GM12878 (cell line): ENCODE measurements at places on chromosomes 1 and 21.

DNA sequence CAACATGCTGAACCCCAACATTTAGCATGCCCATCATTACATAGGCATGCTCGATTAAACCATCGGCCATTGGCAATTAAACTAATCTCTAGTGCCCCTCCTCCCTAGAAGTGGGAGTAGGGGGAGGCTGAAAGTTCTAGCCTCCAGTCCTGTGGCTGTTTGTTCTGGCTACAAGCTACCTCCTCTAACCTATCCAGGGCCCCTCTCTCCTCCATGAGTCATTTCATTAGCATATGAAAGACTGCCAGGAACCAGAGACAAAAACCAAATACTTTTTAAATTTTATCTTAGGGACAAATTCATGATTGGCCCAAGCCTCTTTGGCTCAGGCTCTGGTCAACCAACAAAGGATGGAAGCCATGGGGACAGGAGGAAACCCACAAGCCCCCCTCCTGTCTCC, 231.1 kb downstream of the CACNA1E start:
- DNase-seq = no peak

GRCh38 chr1:203463469-203464062, 12.0 kb upstream of the PRELP start:
- no peak for DNase-seq

- no peak for DNase-seq
Measured at GRCh38 chr21:34332347-34332746, 31.5 kb upstream of the KCNE2 start.

DNA sequence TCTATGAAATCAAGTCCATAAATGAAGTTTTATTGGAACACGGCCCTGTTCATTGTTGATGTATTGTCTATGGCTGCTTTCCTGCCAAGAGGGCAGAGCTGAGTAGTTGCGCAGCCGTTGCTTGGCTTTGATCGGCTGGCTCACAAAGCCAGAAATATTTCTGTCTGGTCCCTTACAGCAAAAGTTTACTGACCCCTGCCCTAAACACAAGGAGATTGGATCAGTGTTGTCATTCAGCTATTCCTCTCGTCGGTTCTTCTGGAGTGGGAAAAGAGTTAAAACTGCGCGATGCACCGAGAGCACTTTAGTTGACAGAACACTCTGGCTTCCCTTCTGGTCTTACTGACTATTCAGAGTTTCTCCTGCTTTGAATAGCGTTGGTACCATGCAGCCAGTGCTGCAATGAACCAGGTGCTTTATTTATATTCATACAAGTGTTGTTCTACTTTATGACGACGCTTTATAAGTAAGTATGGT, 868 bp downstream of the ZBTB40 start:
- peak; percentile 9 for DNase-seq

- DNase-seq = no peak
Measured at GRCh38 chr1:90707363-90707710, 9.8 kb downstream of the BARHL2 start.

DNA sequence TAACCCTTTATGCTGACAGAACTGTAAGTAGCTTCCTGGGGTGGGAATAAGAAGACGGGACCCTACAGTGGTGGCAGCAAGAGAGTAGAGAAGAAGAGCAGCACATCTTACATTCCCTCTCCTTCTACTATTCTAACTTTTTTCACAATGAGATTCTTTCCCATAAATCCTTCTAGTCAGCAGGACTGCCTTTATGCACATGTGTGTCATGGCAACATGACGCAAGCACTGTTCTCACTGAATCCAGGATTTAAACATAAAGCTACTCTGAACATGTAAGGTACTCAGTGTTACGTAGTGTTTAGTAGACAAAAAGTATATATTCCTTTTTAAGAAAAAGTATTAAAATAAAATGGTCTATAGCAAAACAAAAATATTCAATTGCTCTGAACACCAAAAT, 309.7 kb upstream of the LYPLAL1 start:
- DNase-seq = no peak

GRCh38 chr1:178774263-178774662, 49.2 kb downstream of the RALGPS2 start:
- no peak for DNase-seq

GRCh38 chr1:223759273-223759672, 46.9 kb downstream of the CAPN2 start:
- no peak for DNase-seq

DNA sequence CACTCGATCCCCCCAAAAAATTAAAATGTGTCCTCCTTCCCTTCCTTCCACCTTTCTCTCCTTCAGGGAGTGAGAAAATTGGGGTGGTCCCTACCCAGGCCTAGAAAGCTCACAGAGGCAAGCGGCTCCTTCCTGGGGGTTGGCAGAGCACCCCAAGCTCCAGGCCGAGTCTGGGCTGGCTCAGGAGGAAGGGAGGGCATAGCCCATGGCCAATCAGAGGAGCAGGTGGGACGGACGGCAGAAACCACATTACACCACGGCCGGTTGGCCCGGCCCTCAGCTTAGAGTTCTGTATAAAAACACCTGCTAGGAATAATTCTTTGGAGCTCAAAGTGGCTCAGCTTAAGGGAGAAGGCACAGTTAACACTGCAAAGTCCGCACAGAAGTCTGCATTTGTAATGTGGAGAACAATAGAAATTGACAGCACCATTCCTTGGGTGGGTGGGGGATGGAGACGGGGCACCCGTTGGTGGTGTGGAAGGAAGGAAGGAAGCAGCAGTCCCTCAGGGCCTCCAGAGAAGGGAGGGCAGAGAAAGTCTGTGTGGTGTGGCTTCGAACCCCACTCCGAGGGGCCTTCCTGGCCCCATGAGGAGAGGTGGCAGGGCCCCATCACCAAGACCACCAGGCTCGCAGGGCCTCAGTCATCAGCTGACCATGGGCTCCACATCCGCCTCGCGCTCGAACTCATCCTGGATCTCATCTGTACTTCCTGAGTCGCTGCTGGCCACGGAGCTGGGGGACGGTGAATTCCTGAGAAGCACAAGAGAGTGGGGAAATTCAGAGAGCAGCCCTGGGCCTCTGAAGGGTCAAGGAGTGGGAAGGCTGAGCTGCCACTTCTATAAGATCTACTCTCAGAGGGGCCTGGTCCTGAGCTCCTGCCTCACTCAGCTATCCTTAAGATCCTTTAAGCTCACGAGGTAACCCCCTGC, 5.8 kb upstream of the ALDH4A1 start:
- DNase-seq = no peak

GRCh38 chr1:22500058-22500457, 48.4 kb downstream of the ZBTB40 start:
- no peak for DNase-seq

GRCh38 chr1:192812420-192813209, 3.8 kb downstream of the RGS2 start:
- DNase-seq = no peak

GRCh38 chr1:198156111-198156744, 570 bp upstream of the NEK7 start:
- DNase-seq = no peak

GRCh38 chr1:43832998-43833397, 100.6 kb upstream of the ARTN start:
- DNase-seq = no peak

GRCh38 chr1:112937070-112937469, 18.9 kb downstream of the SLC16A1 start:
- no peak for DNase-seq

DNA sequence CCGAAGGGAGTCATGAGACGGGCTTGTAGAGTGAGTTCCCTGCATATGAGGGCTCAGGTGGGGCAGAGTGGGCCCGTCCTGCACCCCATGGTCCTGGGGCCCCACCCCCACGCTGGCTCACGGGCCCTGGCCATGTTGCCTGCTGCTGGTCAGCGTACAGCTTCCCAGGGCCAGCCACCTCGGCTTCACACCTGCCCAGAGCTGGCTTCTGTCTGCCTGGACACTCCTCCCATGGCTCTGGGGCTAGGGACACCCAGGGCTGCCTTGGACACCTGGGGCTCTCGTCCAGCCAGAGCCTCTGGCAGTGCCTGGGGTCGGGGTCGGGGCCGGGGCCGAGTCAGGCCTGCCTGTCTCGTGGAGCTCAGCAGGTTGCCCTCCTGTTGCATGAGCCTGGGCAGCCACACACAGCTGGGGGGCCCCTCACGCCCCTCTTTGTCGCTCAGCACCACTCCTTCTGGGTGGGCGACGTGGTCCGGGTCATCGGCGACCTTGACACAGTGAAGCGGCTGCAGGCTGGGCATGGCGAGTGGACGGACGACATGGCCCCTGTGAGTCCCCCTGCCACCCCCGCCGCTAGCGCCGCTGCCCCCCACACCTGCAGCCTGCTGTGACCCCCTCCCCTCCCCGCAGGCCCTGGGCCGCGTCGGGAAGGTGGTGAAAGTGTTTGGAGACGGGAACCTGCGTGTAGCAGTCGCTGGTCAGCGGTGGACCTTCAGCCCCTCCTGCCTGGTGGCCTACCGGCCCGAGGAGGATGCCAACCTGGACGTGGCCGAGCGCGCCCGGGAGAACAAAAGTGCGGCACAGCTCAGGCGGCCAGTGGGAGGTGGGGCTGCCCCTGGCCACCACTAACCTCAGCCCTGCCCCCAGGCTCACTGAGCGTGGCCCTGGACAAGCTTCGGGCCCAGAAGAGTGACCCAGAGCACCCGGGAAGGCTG, 5.5 kb upstream of the MMP23B start:
- DNase-seq = no peak

GRCh38 chr1:151067185-151067584, 3.4 kb upstream of the GABPB2 start:
- no peak for DNase-seq

DNA sequence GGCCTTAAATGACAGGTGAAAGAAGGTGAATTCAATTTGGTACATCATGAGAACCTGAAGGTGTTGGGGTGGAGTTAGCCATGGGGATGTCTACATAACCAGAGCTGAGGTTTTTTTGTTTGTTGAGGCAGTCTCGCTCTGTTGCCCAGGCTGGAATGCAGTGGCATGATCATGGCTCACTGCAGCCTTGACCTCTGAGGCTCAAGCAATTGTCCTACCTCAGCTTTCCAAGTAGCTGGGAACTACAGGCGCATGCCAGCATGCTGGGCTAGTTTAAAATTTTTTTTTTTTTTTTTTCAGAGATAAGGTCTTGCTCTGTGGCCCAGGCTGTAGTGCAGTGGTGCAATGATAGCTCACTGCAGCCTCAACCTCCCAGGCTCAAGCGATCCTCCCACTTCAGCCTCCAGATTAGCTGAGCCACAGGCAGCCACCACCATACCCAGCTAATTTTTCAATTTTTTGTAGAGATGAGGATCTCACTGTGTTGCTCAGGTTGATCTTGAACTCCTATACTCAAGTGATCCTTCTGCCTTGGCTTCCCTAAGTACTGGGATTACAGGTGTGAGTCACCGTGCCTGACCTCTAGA, 1.9 kb upstream of the MPZ start:
- DNase-seq = no peak

DNA sequence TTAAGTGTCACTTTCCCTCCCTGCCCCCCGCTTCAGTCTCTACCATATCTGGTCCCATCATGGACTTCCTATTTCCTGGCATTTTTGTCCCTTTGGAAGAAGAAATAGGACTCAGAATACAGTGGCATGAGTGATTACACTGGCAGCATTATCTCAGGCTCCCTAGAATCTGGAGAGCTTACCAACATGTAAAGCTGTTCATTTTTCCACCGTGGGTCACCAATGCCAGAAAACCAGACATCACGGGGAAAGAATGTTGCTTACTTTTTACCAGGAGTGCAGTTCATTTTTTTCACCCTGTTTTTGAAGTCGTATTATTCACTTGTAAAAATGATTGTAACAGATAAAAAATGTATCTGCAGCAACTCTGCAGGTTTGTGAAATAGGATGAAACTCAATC, 44.8 kb downstream of the BACH1 start:
- DNase-seq = no peak

GRCh38 chr1:111736548-111737215, 2.5 kb downstream of the INKA2 start:
- no peak for DNase-seq

GRCh38 chr1:207261971-207262370, 59.5 kb upstream of the CD55 start:
- DNase-seq = no peak

DNA sequence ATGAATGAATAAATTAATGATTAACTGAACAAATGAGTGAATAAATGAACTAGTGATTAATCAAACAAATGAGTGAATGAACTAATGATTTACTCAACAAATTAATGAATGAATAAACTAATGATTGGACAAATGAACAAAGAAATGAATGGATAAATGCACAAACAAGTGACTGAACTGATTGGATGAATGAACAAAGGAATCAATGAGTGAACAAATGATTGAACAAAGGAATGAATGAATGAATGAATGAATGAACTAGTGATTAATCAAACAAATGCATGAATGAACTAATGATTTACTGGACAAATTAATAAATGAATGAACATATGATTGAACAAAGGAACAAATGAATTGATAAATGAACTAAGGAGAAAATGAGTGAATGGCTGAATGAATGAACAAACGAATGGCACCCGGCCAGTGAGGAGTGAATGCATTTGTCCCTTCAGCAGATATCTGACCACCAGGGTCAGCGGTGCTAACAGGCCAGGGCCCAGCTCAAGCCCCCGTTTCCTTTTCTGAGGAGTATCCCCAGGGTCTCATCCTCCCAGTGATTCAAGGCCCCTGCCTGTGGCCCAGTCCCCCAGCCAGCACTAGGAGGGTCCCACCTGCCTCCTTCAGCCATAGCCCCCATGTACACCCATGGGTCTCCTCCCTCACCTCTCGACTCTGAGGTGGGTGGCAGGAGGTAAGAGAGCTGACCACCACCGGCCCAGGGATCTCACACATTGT, 49.9 kb downstream of the WNT9A start:
- DNase-seq = no peak

DNA sequence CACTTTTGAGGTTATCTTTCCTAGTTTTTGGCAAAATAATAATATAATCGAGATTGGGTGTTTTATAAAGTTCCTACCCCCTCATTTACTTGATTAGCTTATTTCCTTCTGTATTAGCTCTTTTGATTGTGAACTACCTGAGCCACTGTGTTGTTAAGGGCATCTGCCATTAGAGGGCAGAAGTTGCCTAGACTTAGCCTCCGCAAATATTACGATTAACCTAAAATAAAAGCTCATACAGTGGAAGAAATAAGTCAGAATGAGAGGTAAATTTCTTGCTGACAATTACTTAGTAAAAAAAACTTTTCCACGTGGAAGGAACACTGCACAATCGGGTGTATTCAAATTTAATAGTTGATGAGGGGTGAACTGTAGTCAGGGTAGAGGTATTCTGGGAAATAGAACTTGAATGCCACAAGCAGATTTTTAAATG, 2.3 kb downstream of the H3-3A start:
- DNase-seq = no peak

- DNase-seq = no peak
Measured at GRCh38 chr1:234844479-234845031, 234.6 kb upstream of the IRF2BP2 start.

DNA sequence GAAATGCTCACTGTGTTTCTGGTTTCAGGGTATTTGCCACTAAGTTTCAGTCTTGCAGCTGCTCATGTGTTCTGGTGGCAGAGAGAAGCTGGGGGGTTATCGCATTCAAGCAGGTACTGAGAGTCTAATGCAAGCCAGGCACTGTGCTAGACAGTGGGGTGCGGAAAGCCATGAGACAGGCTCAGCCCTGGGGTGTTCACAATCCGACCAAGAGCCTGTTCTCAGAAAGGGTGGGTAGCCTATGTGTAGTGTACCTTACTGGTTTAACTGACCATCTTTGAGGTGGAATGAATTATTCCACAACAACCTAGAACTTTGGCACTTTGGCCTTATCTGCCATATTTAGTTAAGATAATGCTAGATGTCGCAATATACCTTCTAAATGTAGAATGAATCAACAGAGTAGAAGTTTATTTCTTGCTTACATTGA, 55.3 kb upstream of the ROR1 start:
- DNase-seq = no peak
